Bone marrow (tissue), 2 donors: ENCODE measurements at places on chromosomes 5 and 9.

DNA sequence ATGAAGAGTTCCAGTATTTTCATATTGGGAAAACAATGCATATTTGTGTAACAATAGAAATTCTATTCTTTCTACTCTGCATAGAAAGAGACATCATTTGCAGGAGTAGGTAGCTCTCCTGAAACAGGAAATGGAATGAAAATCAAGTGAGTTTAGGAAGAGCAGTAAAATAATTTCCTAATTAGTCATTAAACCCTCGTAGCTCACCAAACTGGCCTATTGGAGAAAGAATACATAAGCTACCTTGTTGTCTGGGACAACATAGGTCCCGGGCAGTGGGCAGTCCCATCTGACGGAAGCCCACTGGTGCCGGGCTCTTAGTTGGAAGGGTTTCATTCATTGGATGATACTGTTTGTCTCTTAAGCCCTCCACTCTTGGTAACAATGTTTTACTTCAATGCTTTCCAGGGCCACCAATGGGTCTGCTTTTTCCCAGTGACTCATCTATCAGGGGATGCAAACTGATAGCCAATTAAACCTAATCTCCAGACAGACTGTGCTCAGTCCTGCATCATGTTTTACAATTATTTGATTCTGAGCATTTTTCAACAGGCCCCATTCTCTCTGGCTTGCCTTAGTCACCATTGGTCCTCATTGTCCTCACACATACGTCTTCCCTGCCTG is 46.5 kb downstream of the GNA14 start:
- no peak for DNase-seq

DNA sequence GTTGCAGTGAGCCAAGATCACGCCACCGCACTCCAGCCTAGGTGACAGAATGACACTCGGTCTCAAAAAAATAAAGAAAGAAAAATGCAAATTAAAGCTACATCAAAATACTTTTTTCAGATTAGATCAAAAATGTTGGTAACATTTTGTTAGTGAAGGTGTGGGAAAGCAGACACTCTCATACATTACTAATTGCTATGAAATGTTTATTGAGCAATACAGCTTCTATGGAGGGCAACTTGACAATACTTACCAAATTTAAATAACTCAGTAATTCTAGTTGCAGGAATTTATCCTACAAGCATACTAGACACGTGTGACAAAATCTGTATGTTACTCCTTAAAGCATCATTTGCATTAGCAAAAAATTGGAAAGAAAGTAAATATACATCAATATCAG is 4.1 kb downstream of the TRIM23 start:
- DNase-seq, result no peak

DNA sequence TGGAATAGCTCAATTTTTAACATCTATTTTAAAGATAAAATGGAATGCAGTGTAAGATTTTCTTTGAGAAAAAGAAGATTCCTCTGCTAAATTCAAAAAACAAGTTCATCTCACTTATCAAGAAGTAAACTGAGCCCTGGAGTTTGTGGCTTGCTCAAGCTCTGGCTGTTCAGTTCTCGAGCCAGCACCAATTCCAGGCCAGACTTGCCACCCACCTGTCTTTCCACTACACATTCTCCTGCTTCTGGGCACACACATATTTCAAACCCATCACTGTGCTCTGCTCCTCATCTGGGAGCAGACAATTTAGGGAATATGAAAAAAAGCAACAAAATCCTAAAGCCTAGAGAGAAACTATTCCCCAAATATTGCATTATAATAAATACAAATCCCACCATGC is 424.5 kb downstream of the ENC1 start:
- DNase-seq, result no peak

GRCh38 chr9:137618105-137619067 is at the start of gene EHMT1:
EHMT1 (plus strand) TSS chr9:137619005; CDS start chr9:137619029, 24 bp downstream.
- DNase-seq, result peak; percentile 80
